ENCODE measurements at places on chromosomes 2 and 18.

DNA sequence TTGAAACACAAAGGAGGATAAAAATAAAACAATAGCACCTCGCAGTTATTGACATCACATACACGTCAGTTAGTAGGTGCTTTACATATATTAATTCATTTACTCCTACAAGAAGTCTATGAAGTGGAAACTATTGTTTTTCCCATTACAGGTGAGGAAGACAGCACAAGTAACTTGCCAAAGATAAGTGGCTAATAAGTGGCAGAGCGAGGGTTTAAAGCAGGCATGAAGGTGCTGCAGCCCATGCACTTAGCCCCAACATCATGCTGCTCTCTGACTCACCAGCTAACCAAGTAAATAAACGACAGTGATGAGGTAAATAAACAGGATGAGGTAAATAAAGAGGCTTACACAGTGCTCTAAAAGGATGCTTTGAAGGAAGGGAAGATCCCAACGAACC is 498.6 kb upstream of the ZEB2 start:
- no peak for DNase-seq

- DNase-seq: no peak
Measured at GRCh38 chr2:241978670-241979069, 109.1 kb downstream of the RTP5 start.

- DNase-seq: no peak
Measured at GRCh38 chr2:147547440-147547839, 297.4 kb upstream of the ACVR2A start.

GRCh38 chr2:20597860-20598183 is 53.1 kb downstream of the HS1BP3 start:
- DNase-seq: no peak

DNA sequence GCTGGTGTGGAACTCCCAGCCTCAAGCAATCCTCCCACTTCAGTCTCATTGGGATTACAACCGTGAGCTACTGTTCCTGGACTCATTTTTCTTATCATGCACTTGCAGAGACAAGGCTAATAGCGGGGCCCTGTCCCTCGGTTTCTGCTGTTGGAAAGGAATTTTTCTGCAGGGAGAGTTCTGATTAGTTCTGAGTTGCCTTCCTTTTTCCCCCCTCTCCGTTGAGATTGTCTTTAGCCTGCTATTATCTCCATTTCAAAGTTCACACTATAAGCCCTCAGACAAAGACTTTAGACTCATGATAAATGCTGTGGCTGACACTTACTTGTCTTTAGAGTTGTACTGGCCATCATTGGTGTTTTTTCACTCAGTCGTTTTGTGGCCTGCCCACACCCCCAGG is 97.2 kb downstream of the NCOA1 start:
- no peak for DNase-seq

- peak; percentile 74 for DNase-seq
Measured at GRCh38 chr2:28736034-28736433, 15.6 kb upstream of the PPP1CB start.

GRCh38 chr2:118989481-118989880 is 47.5 kb downstream of the MARCO start:
- DNase-seq: no peak

- DNase-seq: no peak
Measured at GRCh38 chr2:39301352-39301751, 57.6 kb upstream of the CDKL4 start.

- DNase-seq: no peak
Measured at GRCh38 chr2:173191601-173192000, 116.0 kb downstream of the MAP3K20 start.

- peak; percentile 25 for DNase-seq
Measured at GRCh38 chr18:39421276-39421675, 1855.7 kb upstream of the CELF4 start.

DNA sequence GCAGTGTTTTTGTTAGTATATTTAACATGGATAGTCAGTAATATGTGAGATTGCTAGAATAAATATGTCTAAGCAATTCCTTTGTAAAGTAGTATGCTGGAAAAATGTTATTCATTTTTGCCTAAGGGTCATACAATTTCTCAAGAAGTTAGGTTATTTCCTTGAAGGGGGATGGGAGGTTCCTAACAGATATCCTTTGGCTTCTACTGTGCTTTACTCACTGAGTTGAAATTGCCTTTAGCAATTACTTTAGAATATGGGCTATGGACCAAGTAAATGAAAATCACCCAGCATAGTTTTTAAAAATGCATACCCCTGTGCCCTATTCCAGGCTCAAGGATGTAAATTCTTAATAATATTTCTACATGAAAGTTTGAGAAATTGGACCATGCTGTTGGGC is 1386.4 kb upstream of the SLC39A10 start:
- DNase-seq: no peak

DNA sequence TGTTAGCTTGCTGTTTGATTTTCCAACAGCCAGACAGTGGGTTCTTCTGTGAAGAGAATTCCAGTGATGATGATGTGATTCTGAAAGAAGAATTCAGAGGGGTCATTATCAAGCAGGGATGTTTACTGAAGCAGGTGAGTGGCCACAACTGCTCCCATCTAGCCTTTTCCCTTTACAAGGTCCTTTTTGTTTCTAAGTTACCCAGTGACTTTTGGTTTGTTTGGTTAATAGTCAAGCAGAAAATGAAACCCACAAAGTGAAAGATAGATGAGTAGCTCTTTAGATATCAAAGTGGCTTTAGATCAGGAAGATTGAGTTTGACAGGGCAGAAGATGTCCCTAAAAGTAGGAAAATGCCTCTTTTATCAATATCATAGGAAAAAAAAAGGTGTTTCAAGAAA is 23.3 kb downstream of the PLEK start:
- DNase-seq: no peak

GRCh38 chr2:210203147-210203546 is 22.1 kb downstream of the ACADL start:
- no peak for DNase-seq

DNA sequence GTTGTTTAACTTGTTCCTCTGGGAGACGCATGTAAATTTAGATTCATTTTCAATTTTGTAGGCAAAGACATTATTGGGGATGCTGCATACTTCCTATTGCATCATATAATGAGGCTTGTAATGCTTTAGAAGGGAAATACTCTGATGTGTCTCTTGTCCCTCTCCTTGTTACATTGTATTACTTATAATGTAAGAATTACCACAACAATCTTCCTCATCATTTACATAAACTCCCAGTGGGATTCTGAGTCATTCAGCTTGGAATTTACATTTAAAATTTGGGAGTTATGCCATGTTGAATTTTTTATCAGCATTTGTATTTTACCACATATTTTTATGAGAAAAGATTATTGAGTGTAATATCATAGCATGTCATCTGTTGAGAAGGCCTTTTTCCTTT is 963.4 kb upstream of the NRXN1 start:
- peak; percentile 88 for DNase-seq

DNA sequence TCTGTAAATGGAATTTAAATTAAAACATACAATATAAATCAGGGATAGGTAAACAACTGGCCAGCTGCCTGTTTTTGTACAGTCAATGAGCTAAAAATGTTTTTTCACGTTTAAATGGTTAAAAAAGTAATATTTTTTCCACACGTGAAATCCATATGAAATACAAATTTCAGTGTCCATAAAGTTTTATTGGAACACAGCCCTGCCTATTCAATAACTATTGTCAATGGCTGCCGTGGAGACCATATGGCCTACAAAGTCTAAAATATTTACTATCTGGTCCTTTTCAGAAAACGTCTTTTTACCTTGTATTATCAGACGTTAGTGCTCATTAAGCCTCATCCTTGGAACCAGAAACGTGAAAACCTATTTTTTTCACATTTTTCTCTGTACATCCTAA is 1.3 kb downstream of the TMEM17 start:
- no peak for DNase-seq

- no peak for DNase-seq
Measured at GRCh38 chr2:187155476-187155875, 292.6 kb downstream of the CALCRL start.

- peak; percentile 24 for DNase-seq
Measured at GRCh38 chr18:22346953-22347605, 70.6 kb downstream of the CTAGE1 start.

DNA sequence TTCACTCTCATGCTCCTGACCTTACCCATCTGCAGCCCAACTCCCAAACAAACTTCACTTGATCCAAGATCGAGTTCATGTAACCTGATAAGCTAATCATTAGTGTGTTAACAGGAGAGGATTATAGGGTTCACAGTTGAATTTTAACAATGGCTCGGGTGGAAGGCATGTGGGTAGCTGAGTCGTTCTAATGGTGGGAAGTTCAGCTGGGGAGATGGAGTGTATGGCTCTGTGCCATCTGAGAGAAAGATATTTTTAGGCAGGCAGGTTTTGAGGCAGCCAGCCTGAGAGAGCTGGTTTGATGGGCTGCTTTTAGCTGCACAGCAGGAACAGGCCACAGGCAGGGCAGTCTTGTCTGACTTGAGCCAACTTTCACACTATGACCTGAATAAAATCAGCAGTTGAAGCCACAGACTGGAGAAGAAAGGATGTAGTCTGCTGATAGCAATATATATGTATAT is 17.7 kb upstream of the NFE2L2 start:
- DNase-seq: peak; percentile 14

All from fibroblast of gingiva (primary cell).